ENCODE measurements at places on chromosomes 3 and 15. TPM values are rescaled to one million over a fixed set of nuclear protein-coding genes. Genes with fewer than 3 reads are reported as not detected.

DNA sequence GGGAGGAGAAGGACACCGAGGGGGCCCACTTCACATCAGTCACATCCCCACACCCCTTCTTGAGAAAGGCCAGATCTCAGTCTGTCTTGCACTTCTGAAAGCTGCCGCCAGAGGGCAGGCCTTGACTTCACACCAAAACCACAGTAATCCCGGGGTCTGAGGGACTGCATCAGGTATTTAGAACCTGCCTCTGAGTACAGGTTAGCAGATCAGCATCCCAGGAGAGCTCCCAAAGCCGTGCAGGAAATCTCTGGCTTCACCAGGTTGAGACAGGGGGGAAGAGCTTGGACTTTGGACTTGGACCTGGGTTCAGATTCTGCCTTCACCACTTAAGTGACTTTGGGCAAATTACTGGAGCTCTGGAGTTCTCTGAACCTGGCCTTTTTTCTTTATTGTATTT is 50.3 kb downstream of the LHFPL4 start:
- peak; percentile 50 for DNase-seq

Gene GAP43
- not detected for total RNA-seq

GRCh38 chr3:141385406-141386125 is 17.3 kb downstream of the ZBTB38 start:
- no peak for DNase-seq

DNA sequence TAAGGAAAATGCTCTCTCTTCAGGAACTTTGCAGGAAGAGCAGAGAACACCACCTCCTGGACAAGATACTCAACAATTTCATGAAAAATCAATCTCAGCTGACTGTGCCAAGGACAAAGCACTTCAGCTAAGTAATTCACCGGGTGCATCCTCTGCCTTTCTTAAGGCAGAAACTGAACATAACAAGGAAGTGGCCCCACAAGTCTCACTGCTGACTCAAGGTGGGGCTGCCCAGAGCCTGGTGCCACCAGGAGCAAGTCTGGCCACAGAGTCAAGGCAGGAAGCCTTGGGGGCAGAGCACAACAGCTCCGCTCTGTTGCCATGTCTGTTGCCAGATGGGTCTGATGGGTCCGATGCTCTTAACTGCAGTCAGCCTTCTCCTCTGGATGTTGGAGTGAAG is 200.5 kb downstream of the AKAP13 start:
- peak; percentile 24 for DNase-seq

Gene SERPINI2
- total RNA-seq, result not detected

DNA sequence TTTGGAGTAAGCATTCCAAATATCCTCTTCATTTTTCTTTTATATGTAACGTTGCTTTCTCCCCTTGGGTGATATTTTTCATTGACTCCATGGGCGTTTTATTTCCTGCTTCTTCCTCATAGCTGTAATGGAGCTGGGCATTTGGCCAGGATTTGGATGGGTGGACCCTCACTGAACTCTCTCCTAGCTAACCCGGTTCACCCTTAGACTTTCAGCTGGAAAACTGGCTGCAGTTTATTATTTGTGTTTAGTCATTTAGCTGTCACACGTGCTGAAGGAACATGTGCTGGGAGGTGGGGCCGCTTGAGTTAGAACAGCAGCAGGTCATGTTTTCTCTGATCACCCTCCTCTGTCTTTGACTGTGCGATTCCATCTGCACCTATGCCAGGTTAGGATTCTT is 407.6 kb downstream of the ZIC1 start:
- peak; percentile 69 for DNase-seq

DNA sequence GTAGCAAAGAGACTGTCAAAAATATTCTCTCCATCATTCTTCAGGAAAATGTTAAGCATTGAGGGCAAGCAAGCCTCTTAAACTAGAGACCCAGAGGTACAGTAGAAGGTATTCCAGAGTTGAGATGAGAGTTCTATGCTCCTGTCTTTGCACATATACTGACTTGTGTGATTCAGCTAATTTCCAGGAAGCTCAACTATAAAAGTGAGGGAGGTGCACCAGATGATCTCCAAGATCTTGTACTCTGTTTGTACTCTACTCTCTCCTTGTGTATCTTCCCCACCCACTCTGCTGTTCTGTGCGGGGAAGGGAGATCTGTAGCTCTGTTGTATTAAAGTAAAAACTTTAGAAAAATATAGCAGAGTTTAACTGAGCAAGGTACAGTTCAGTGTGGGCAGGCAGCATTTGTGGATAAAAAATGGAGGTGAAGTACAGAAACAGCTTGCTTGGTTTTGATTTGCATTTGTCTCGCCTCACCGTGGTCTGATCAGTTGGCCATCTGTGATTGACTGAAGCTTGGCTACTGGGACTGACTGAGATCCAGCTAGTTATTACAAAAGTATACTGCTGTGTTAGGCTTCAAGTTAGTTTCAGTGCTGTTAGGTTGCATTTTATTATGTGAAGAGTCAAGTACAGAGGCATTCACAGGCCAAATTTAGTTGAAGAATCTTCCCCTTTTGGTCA is 463.1 kb upstream of the GOLIM4 start:
- no peak for DNase-seq

- no peak for DNase-seq
Measured at GRCh38 chr3:132325634-132326033, 8.4 kb downstream of the ACP3 start.

Gene GABRA5
- total RNA-seq, result 2.3 TPM

Gene SLC41A3
- 37.2 TPM for total RNA-seq

- peak; percentile 4 for DNase-seq
Measured at GRCh38 chr15:76823890-76824289, 81.2 kb downstream of the SCAPER start.

DNA sequence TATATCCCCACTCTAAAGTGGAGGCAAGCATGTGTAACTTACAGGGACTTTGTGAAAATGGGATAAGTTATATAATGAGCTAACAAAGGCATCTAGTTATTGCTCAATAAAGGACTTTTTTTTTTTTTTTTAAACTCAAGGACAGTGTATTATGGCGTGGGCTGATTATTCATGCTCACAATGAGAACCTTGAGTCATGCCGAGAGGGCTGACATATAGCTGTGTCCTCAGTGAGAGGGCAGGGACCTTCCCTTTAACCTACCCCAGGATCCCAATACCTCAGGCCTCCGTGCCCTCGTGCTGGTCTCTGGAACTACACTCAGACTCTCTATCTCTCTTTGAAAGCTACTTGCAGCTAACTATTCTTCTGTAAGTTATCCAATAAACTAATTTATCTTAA is 319.9 kb upstream of the ICE2 start:
- no peak for DNase-seq

Gene ZNF662
- total RNA-seq, result not detected

Gene SOX2
- total RNA-seq, result not detected

DNA sequence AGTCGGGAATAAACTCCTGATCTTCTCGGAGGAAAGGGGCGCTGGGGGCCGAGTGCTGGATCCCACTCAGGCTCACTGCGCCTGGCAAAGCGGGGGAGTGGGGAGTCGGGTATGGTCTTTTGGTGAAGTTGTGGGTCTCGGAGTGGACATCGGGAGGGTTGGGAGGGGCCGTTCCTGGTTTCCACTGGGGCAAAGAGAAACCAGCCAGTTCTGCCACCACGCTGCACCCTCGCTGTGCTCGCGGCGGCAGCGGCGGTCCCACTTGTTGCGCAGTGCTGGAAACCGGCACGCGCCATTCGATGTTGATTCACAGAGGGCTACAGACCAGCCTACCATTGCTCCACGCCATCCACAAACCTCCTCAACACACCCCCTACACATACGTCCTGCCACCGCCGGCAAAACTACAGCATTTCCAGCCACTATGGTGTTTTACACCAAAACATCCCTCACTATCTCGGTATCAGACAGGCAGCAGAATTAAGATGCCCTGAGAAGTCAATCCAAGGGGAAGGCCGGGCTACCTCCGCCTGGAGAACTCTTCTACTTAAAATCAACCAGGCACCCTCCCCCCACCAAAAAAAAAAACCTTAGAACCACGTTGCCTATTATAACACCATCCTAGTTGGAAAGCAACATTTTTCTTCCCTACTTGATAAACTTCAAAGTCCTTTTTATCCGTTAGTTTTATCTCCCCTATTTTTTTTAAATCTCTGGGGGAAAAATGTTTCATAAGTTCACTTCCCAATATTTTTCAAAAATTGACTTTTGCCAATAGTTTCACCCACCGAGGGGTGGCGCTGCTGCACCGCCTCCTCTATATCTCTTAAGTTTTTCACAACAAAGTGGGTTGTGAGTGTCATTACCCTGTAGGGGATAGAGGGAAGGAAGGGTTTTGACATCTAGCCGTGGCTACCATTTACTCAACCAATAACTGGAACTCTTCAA is 3.6 kb downstream of the BCL6 start:
- DNase-seq, result peak; percentile 67

- DNase-seq, result no peak
Measured at GRCh38 chr3:103499132-103499900, 1064.5 kb downstream of the ZPLD1 start.

Gene GP9
- total RNA-seq, result not detected

DNA sequence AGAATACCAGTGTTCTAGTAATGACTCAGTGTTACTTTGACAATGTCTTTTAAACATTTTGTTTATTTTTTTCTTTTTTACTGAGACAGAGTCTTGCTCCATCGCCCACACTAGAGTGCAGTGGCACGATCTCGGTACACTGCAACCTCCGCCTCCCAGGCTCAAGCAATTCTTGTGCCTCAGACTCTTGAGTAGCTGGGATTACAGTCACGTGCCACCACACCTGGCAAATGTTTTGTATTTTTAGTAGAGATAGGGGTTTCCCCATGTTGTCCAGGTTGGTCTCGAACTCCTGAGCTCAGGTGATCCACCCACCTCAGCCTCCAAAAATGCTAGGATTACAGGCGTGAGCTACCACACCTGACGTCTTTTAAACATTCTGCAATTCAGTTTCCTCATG is 15.7 kb downstream of the AQR start:
- peak; percentile 34 for DNase-seq

- no peak for DNase-seq
Measured at GRCh38 chr15:63287109-63287508, 9.7 kb downstream of the APH1B start.

DNA sequence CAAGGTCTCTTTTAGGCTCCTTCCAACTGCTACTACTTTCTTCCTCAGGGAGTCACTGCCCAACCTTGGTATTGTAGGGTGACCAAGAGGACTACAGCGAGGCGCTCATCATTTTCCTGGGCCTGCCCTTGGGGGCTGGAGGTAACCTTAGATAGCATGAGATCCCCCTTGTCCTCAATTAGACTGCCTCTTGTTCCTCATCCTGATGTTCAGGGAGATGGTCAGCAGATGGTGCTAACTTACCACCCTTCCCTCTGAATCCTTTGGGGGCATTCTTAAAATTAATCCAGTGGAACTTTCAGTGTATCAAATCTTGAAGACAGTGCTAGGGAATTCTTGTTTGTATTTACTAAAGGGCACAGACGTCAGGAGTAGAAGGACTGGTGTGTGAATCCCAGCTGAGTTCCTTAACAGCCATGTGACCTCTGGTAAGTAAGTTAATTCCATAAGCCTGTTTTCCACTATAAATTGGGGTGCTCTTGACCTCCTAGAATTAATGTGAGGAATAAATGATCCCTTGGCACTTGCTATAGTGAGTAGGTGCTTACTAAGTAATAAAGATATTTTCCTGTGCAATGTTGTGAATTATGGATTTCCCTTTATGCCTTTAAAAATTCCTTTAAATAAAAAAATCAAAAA is 4.1 kb upstream of the CLPX start:
- peak; percentile 61 for DNase-seq

- DNase-seq, result no peak
Measured at GRCh38 chr3:154734468-154734867, 304.5 kb upstream of the GPR149 start.

DNA sequence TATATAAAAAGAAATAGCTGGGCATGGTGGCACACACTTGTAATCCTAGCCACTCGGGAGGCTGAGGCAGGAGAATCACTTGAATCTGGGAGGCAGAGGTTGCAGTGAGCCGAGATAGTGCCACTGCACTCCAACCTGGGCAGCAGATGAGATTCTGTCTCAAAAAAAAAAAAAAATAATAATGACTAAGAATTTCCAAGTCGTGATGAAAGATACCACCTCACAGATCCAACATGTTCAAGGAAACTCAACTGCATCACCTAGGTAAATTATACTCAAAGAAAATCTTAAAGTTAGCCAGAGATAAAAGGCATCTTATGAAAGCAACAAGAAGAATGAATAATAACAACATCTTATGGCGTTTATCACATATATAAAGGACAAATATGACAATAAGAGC is 50.1 kb downstream of the DOCK3 start:
- DNase-seq, result no peak

Gene SPINK8
- total RNA-seq, result not detected

DNA sequence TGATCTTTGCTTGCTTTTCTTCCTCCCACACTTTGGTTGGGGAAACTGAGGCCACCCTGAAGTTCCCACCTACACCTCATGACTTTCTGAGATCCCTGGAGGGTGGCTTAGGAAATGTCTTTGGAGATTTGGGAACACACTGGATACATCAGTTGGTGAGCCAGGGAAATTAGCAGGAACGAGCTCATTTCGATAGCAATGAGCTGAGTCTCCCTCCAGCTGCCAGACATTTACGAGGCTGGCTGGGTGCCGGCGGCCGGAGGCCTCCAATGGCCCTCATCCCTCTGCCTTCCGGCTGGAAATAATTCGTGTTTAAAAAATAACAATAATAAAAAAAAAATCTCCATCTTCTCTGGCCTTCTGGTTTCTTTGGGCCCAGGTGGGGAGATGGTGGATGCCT is 38.8 kb downstream of the SMAD6 start:
- DNase-seq, result no peak

- DNase-seq, result no peak
Measured at GRCh38 chr15:91927585-91927984, 74.1 kb downstream of the SLCO3A1 start.

DNA sequence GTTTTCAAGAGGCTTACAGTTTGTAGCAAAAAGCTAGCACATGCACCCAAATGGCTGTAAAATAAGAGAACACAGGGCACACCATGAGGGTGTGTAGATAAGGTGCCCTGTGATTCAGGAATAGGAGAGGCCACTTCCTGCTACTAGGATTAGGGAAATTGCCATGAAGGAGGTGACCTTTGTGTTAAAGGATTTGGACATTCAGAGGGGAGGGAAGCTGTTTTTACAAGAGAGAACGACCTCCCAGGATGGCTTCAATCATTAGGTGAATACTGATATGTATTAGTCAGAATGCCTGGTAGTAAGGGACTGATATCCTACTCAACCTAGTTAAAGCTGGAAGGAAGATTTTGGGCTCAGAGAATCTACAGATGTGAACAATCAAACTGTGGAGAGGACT is 35.7 kb upstream of the ABHD17C start:
- no peak for DNase-seq

Gene GPR149
- not detected for total RNA-seq

GRCh38 chr3:181729341-181729869 is 17.7 kb downstream of the SOX2 start:
- DNase-seq, result no peak

Gene KCNAB1
- total RNA-seq, result not detected

All from Caki2 (cell line).